Mesendoderm (in vitro differentiated cells): ENCODE measurements at places on chromosomes 1 and 21.

- no peak for DNase-seq
These were observed 26.1 kb downstream of the PALMD start for GRCh38 chr1:99672038-99672437.

- DNase-seq = no peak
These were observed 468.8 kb upstream of the RUNX1 start for GRCh38 chr21:35517865-35518264.

GRCh38 chr1:68327414-68327813, 95.1 kb upstream of the WLS start:
- no peak for DNase-seq

DNA sequence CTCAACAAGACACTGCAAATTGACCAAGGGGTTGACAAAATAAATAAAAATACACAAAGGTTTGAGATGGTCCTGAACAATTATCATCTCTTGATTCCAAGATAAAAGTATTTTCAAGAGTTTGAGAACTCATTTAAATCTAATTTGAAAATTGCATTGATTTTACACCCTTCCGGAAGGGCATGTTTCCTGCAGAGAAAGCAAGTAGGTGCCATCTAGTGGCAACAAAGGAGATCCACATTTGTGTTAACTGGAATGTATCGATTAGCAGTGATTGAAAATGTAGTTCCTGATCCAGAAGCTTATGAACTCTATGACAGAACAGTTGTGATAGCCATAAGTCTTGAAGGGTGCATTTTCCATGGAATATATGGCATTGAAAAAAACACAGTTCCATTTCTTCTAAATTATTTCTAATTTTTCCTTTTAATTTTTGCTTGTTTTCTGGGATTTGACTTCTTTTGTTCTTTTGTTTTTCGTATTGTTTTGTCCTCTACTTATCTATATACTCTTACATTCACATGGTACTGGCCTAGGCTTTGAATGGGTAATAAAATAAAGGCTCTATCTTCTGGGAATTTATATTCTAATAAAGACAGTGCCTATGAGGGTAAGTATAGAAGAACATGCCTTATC, 143.7 kb downstream of the DNM3 start:
- DNase-seq = peak; percentile 54

DNA sequence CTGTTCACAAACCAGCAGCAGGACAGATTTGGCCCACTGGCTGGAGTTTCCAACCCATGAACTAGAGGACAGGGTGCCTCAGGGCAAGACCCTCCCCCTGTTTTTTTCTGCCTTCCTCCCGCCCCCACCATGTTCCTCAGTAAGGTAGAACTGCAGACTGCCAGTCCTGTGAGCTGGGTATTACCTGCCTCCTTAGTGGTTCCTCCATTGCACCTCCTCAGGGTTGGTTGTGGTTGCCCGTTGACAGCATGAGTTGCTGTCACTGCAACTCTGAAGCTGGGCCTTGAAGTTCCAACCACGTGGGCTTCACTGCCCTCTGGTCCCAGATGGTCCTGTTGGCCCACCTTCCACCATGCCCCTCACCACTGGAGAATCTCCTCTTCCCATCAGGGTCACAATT, 28.8 kb downstream of the TENT5C start:
- DNase-seq = no peak

DNA sequence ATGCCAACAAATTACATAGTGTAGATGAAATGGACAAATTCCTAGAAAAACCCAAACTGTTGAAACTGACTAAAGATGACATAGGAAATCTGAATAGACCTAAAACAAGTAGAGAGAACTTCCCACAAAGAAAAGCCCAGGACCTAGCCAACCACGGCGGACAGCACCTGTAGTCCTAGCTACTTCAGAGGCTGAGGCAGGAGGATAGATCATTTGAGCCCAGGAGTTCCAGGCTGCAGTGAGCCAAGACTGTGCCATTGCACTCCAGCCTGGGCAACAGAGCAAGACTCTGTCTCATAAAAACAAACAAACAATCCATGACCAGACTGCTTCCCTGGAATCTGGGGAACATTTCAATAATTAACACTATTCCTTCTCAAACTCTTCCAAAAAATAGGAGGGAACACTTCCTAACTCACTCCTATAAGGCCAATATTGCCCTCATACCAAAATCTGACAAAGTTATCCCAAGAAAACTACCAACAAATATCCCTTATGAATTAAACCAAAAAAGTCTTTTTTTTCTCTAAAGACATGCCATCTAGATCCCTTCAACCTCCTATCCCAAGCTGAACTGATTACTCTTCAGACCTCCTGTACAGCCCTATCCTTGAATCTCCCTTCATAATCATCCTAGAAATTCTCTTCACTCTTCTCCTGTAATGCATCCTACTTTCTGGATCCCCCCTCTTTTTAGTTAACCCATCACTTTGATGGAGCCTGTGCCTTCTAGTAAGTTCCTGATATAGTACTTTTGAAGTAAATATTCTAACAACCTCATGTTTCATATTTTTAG, 15.5 kb downstream of the ZNF644 start:
- no peak for DNase-seq
